ENCODE measurements at places on chromosomes 7 and 10.

DNA sequence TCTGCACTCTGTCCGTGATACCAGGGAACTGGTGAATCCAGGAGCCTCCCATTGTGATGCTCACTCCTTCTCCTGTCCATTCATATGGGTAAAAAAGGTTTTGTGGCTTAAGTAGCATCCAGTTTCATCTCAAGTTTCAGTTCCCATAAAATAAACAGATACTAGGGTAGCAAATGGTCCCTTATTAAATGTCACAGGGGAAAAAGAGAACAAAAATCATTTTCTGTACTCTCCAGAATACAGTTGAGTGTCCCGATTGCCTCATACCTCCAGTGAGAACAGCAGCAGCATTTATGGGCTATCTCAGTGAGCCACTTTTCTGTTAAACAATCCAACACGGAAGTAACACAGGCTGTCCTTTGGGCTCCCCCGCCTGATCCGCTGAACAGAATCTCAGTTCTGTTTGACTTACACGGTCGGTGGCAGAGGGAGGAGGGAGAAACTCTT lies 179.6 kb downstream of the CELF2 start:
- H3K27ac ChIP-seq: peak overlapping the region; percentile 29
- peak; percentile 44 for DNase-seq
- H3K4me3 ChIP-seq: no peak overlapping the region

DNA sequence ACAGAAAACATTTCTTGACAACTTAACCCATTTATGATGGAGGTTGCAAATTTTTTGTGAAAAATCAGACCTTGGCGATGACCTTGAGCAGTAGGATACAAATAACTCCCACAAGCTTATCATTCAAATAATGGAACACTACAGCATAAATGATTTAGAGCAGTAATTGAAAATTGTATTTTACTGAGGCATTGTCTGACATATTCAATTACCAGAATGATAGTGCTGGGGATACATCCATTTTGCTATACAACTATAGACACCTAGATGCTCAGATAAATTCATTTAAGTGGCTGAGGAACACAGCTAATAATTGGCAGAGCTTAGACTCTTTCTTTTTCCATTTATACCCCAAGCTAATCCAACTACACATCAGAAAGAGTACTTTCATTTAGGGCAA lies 18.9 kb downstream of the TWIST1 start:
- peaks cover 29% of the 10 kb centered on the region for H3K27me3 ChIP-seq
- no peak for DNase-seq
- no peak overlapping the region for H3K4me3 ChIP-seq
- H3K27ac ChIP-seq: no peak overlapping the region
- H3K36me3 ChIP-seq: no peaks in the 10 kb centered on the region

DNA sequence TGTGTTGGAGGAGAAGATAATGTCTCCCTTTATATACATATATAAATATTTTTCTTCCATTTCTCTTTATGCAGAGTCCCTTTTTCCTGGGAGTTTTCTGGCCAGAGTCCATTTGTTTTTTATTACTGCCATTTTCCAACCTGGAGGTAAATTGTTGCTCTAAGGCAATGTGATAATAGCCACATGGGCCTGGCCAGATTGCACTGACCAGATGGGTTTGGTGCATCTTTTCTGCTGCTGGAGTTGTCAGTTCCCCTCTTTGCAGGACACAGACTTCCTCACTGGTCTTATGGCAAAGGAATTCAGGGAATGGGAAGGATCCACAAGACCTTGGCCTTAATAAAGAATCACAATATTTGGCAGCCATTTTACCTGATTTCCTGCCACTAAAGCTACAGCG lies 254.9 kb downstream of the SORCS3 start:
- no peaks in the 10 kb centered on the region for H3K27me3 ChIP-seq
- no peaks in the 10 kb centered on the region for H3K36me3 ChIP-seq
- H3K4me3 ChIP-seq: no peak overlapping the region
- no peaks in the 10 kb centered on the region for H3K4me1 ChIP-seq
- no peak for DNase-seq

GRCh38 chr7:4856336-4857057 lies 5.3 kb downstream of the PAPOLB start:
- no peak overlapping the region for H3K4me3 ChIP-seq
- H3K27me3 ChIP-seq: no peaks in the 10 kb centered on the region
- DNase-seq: no peak
- H3K4me1 ChIP-seq: no peaks in the 10 kb centered on the region
- H3K36me3 ChIP-seq: no peaks in the 10 kb centered on the region
- no peak overlapping the region for H3K27ac ChIP-seq

DNA sequence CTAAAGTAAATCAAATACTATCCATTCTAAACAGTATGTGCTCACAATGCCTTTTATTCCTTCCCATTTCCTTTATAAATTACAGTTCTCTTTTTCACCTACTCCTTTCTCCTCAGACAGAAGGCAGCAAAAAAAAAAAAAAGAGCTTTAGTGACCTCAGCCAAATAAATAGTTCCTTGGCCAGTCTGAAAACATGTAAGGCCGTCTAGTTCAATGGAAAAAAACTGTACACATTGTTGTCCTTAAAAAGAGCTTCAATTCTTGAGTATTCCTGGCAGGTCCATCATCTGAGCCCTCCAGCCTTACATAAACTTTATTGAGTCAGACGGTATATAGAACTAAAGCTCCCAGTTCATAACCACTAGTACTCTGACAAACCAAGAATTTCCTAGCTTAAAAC lies 185.4 kb downstream of the CACNA2D1 start:
- H3K27ac ChIP-seq: no peak overlapping the region
- H3K4me1 ChIP-seq: peaks cover 3% of the 10 kb centered on the region
- no peak overlapping the region for H3K4me3 ChIP-seq
- DNase-seq: no peak

DNA sequence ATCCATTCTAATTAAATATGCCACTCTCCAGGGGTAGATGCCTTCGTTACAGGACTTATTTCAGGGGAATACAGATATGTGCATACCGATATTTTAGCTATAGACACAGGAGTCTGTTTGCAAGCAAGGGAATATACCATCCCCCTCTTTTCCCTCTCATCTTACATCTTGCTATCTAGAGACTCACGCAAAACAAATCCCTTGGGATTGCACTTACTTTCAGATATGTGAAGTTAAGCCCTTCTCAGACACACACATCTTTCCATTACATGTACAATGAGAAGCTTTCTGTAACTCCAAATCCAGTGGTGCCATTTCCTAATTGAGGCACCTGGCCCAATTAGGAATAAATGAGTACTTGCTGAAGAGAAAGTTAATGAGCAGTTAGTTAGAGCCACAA lies 250.4 kb upstream of the FZD8 start:
- H3K4me3 ChIP-seq: no peak overlapping the region
- no peaks in the 10 kb centered on the region for H3K27me3 ChIP-seq
- H3K4me1 ChIP-seq: no peaks in the 10 kb centered on the region
- H3K27ac ChIP-seq: no peak overlapping the region

GRCh38 chr7:139572704-139573385 lies 49.4 kb downstream of the CLEC2L start:
- peaks cover 71% of the 10 kb centered on the region for H3K36me3 ChIP-seq
- no peak for DNase-seq
- no peaks in the 10 kb centered on the region for H3K27me3 ChIP-seq
- H3K4me1 ChIP-seq: peaks cover 15% of the 10 kb centered on the region
- no peak overlapping the region for H3K27ac ChIP-seq

GRCh38 chr7:20545016-20545415 lies 70.5 kb upstream of the ABCB5 start:
- no peak for DNase-seq
- H3K36me3 ChIP-seq: no peaks in the 10 kb centered on the region
- H3K27me3 ChIP-seq: no peaks in the 10 kb centered on the region
- no peaks in the 10 kb centered on the region for H3K4me1 ChIP-seq
- H3K27ac ChIP-seq: no peak overlapping the region
- no peak overlapping the region for H3K4me3 ChIP-seq

DNA sequence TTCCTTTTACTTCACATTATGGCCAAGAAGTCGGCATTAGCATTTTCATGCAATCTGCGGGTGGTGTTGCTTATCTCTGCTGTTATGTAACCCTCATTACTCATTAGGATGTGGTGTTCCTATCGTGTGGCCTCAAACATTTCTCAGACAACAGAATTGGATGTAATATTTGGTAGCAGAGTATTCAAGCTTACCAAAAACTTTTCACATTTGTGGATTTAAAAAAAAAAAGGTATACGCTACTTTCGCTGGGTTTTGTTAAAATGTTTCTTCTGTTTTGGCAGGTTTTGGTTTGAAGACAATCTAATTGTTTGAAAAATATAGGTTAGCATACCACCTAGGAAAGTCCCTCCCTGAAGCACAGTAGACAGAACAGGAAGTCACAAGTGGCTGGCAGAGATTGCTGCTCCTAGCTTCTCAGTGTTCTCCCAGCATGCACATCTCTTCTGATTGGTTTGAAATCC lies 128.8 kb downstream of the GATA3 start:
- H3K36me3 ChIP-seq: no peaks in the 10 kb centered on the region
- H3K27me3 ChIP-seq: no peaks in the 10 kb centered on the region
- H3K4me3 ChIP-seq: no peak overlapping the region
- no peaks in the 10 kb centered on the region for H3K4me1 ChIP-seq

DNA sequence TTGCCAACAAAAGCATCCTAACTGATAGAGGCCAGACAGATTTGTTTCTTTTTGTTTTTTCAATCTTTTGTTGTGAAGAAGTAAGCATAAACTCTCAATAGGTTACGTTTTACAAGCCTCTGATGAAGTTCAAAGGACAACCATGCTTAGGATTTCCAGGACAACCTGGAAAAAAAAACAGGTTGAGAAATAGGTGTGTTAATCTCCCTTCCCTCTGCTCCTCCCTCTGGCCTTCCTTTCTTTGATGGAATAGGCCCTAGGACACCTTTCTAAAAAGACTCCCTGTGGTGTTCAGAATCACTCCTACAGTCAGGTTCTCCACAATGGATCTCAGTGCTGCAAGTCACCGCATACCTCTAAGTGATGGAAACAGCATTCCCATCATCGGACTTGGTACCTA lies at the start of gene AKR1D1:
TSS of gene AKR1D1 (plus strand) at position 264 of the 400 bp plus-strand sequence. CDS start at position 324, 60 bp downstream.
- no peak within 1 kb of the TSS for H3K4me3 ChIP-seq
- H3K4me1 ChIP-seq: no peaks in the 10 kb centered on the region
- H3K27me3 ChIP-seq: no peaks in the 10 kb centered on the region
- DNase-seq: no peak
- H3K27ac ChIP-seq: no peak within 1 kb of the TSS
- H3K36me3 ChIP-seq: no peaks in the 10 kb centered on the region
